ENCODE measurements at places on chromosomes 12 and 14.

- no peak for DNase-seq
These were observed 53.3 kb downstream of the BEGAIN start for GRCh38 chr14:100533656-100534485.

DNA sequence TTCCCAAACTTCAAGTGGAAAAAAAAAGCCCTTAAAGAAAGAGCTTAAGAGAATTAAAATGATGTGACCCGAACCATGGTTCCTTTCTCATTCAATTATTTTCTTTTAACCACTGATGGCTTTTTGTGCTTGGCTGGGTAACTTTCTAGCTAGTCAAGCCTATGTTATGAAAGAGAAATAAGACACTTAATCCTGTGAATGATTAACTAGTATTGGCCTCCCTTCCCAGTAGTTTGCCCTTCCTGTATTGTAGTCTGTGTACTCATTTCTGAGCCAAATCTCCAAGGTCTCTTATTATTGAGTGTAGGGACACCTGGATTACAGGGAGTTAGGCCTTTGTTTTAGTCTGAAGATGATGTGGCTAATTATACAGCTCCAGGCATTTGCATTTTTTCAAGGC, 353.0 kb downstream of the RAD51B start:
- no peak for DNase-seq

DNA sequence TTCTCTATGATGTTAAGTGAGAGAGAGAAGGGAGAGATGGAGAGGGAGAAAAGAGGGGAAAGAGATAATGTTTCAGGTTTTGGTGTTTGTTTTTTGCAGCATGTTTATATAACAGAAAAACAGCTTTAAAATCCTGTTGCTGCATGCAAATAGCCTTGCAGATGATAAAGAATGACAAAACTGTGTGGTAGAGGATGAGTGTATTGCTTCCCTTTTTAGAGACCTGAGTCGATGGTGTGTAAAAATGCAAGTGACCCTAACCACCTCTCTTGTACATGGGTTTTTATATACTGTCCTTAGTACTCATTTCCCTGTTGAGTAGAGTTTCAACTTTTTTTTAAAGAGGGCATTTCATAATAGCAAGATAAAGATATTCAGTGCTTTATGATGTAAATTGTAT, 249.1 kb downstream of the AKAP6 start:
- DNase-seq, result no peak

DNA sequence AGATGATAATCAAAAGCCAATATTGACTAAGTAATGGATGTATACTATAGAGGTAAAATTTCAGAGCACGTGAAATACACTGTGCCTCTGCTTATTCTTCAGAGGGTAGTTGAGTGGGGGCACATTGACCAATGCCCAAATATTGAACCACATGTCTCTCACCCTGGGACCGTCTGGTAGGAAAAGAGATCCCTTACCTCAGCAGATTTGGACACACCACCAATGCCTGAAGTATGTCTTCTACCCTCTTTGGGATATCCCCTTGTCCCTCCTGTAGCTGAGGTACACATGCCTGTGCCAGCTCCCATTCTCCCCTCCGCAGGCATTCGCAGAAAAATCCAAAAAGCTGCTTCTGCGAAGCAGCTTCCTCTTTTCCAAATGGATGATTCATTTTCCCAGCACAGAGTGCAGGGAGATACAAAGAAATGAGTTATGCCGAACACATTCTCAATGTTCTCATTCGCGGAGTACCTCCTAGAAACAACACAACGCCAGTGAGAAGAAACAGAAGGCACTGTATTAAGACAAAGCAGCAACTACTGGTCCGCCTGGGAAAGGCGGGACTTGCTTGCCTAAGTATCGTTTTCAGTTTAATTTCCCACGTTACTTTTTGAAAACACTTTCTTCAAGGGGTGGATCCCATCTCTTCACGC, 691 bp downstream of the ZFYVE26 start:
- no peak for DNase-seq

GRCh38 chr12:128795530-128796361, 28.0 kb downstream of the SLC15A4 start:
- no peak for DNase-seq

DNA sequence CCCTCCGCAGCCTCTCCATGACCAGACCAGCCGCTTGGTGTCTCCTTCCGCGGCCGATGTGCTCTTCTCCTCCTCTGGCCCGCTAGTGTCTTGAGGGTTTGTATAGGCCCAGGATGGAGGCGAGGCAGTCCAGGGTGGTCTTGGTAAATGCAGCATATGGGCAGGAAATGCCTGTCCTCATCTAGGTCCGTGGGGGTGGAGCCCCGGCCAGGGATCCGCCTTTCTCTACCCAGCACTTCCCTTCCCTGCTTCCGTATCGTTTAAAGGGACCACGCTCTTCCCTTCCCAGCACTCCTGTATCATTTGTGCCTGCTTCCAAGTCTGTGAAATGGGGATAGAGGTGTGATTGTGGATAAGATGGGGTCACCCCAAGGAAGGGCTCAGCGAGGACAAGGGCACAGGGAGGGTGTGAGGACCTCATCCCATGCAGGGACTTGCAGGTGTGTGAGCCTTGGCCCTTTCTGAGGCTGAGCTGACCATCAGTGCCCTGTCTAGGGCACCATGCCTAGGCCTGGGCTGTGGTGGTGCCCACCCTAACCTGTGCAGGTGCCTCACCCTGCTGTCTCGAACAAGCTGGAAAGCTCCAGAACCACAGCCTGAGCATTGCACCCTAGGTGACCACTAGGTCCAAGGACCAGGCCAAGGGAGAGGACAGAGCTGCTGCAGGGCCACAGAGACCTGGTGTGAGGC, 326.8 kb upstream of the RTL1 start:
- no peak for DNase-seq

- DNase-seq, result no peak
These were observed 266.2 kb downstream of the KTN1 start for GRCh38 chr14:55845963-55846825.

- no peak for DNase-seq
These were observed 63.2 kb upstream of the RFX4 start for GRCh38 chr12:106519607-106520021.

GRCh38 chr12:114167431-114167830, 201.3 kb upstream of the RBM19 start:
- no peak for DNase-seq

DNA sequence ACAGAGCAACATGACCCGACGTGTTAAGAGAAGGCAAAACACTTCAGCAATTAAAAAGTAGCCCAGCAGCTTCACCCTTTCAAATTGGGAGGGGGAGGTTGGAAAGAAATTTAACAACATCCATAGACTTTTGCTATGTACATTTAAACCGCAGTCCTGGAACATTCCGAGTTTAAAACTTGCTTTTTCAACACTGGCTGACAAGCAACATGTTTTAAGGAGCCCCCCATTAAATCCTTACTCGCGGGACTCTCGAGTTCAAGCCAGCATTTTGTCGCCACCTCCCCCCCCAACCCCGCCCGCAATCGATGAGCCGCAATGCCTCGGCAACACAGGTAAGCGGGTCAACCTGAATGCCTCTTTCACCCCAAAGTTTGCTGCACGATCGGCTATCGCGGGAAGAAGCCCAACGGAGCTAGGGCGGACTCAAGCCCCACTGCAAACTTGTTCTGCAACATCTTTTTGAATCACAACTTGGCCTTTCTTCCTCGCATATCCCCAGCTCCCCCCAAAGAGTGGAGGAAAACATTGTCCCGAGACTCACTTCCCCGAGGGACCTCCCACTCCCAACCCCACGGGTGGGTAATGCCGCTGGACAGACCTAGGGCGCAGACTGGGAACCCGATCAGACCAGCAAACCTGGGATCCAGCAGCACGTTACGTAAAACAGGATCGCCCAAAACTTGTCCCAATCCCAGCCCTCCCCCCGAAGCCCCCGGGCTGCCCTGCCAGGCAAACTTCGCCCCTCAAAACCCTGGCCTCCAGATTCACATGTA, 777 bp downstream of the ZFP36L1 start:
- DNase-seq, result peak; percentile 27

GRCh38 chr14:99752486-99753121, 40.6 kb upstream of the EML1 start:
- no peak for DNase-seq

GRCh38 chr12:121009741-121010140, 6.5 kb downstream of the C12orf43 start:
- DNase-seq, result no peak

- no peak for DNase-seq
These were observed 39.8 kb upstream of the FBXO33 start for GRCh38 chr14:39472078-39472477.

Measured in stimulated activated naive CD4-positive, alpha-beta T cell treated with Interleukin-2 at 50 U/mL for 16 hours (primary cell).